K562 (cell line): ENCODE measurements at places on chromosomes 7 and 10. TPM values are rescaled to one million over a fixed set of nuclear protein-coding genes. Genes with fewer than 3 reads are reported as not detected.

Gene TRDMT1
- total RNA-seq: 9.1 and 10.2 TPM in 2 replicates

DNA sequence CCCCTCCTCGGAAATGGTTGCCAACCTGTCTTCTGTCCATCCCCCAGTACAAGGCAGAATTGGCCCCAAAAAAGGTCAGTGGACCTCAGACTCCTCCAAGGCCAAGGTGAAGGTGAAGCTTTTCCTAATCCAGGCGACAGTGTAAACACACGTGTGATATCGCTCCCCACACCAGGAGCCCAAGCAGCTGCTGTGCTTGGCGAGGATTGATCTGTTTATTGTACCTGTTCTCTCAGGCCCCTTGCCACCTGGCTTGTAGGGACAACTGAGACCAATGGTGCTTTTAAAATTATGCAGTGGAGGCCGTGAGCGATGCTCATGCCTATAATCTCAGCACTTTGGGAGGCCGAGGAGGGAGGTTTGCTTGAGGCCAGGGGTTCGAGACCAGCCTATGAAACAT lies 66.1 kb upstream of the GTF2IRD1 start:
- no peak for DNase-seq

GRCh38 chr10:110684800-110685446 lies 40.8 kb downstream of the RBM20 start:
- DNase-seq: no peak

DNA sequence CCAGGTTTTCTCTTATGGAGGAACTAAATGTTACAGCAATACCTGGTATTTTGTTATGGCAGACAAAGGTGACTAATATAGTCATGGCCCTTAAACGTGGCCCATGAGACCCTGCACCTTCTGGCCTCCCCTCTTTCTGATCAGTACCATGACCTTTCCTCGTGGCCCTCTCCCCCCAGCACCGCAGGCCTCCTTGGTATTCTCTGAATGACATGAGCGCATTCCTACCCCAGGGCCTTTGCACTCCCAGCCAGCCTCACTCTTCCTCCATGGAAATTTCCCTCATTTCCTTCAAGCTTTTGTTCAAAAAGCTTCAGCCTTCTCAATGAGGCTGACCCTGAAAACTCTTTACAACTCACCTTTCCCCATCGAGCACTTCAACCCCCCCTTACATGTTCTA lies 46.5 kb upstream of the EMX2 start:
- no peak for DNase-seq

DNA sequence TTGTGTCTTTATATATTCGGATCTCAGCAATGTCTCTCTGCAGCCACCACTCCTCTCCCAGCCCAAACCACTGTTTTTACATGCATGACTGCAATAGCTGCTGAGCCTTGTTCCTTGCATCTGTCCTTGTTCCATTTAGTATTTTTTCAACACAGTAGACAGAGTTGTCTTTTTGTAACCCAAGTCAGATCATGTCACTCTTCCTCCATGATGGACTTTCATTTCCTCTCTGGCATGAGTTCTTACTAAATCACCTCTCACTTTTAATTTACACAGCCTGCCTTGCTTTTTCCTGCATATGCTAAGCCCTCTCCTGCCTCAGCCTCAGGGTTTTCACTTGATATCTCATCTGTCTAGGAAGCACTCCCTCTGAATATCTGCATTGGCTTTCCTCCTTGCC lies 353.2 kb downstream of the HGF start:
- no peak for DNase-seq

GRCh38 chr7:109951565-109951928 lies 1139.4 kb upstream of the LRRN3 start:
- no peak for DNase-seq

GRCh38 chr10:129956876-129957673 lies 7.0 kb downstream of the EBF3 start:
- no peak for DNase-seq

GRCh38 chr7:68125168-68125567 lies 1128.5 kb downstream of the TYW1 start:
- DNase-seq: no peak

DNA sequence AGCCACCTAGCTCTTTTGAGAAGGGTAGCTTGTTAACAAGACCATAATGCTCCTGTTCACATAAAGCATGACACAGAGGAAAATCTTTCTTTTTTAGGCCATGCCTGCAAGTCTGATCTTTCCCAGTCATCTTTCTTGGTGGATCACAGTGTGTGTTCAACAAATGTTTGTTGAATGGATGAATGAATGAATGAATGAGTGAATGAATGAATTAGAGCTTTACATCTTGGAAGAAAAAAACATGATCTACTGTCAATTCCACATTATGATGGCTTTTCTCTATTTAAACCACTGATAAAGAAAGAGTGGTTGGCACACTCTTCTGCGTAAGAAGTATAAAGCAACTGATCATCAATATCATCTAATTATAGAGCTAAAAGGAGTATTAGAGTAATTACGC lies 148.7 kb downstream of the CCDC71L start:
- no peak for DNase-seq

DNA sequence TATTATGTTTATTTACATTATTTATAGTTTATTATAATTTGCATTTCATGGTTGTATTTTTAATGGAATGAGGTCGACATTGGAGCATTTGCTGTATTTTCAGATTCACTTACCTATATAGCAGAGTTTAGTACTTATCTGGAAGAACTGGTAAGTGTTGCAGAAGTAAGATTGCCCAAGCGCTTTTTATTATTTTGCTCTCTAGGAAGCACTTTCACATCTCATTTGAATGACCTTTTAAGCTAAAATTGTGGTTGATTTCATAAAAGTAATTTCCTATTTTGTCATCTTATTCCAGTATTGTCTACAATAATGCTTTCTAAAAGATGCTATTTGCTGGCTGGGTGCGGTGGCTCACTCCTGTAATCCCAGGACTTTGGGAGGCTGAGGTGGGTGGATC lies 28.6 kb downstream of the SEC61A2 start:
- DNase-seq: no peak

DNA sequence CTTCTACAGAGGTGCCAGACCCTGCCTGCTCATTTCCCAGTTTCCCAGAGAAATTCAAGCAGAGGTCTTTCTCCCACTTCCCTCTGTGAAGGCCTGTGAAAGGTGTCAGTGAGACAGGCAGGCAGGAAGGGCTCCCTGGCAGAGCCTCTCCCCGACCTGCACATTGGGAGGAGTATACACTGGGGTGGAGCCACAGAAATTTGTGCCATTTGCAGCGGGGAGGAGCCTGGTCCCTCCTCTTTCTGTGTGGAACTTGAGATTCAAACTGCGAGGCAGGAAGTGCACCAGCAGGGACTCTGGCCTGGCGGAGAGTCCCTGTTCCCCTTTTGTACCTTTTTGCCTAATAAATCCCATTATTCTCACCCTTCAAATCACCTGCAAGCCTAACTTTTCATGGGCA lies 54.6 kb upstream of the OPN4 start:
- no peak for DNase-seq

Gene CALCR
- 0.09 and 0.16 TPM in 2 replicates for total RNA-seq

Gene FAM131B
- 0.04 TPM in 2 replicates for total RNA-seq

DNA sequence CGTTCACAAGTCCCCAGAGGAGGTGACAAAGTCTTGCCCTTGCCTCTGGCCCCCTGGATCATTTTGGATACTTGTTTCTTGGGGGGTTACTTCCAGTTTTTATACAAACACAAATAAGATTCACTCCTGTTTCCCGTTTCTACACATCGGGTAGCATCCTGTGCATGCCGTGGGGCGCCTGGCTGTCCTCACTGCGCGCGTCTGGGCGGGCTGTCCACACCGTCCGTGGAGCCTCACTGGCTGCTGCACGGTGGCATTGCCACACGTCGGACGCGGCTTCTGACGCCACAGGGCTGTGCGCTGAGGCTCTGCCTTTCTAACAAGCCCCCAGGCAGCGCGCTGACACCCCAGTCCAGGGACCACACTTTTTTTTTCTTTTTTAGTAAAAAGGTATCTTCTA lies 18.4 kb downstream of the BNIP3 start:
- no peak for DNase-seq

Gene CRTAC1
- 0.09 TPM in 1 of 2 replicates, not detected in the other for total RNA-seq

DNA sequence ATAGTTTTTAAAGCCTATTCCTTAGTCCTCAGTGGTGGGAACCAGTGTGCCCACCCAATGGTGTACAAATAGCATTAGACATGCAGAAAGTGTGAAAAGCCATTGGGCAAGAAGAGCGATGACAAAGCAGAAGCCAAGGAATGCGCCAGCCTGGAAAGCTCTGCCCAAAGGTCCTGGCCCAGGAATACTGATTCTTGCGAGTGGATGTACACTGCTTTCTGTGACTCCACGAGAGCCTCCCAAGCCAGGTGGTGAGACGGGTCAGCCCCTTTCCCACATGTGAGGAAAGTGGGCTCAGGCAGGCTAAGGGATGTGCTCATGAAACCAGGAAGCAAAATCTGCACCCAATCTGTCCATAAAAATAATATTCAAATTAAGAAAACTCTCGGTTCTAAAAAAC lies 106.6 kb downstream of the ADCY1 start:
- DNase-seq: no peak

DNA sequence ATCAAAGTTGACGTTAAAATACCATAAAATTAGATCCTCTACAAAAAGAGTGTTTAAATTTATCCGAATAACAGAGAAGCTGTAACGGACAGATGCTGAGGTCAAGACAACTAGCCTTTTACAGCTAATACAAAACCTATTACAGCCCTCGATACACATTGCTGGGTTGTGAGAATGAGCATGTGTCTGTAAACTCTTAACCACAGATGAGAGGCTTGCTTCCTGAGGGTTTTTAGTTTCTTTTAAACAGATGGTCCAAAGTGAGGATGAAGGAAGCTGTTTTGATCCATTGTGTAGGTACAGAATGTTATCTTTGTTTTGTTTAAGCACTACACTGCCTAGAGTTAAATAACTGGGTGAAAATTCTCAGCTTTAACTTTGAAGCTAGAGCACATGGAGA lies 578.2 kb downstream of the PARD3 start:
- no peak for DNase-seq

DNA sequence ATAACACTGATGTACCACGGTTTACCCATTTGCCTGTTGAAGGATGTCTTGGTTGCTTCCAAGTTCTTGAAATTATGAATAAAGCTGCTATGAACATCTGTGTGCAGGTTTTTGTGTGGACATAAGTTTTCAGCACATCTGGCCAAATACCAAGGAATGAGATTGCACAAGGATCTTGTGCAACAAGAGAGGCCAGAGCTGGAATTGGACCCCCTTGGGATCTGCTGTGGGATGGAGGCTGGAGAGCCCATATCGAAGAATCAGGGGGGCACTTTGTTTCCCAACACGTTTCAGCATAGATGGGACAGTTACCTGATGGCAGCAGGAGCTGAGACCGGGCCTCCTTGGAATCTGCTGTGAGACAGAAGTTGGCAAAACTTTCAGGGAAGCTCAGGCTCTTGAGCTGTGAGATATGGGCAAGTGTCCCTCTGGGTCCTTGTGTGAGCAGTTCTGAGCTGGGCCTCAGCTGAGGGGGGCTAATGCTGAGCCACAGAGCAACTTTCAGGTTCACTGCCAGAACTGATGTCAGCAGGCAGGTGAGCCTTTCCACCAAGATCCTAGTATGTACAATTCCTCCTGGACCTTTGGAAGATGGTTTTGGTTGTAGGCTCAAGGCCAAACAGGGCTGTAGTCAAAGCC lies 115.2 kb upstream of the RAB18 start:
- no peak for DNase-seq

DNA sequence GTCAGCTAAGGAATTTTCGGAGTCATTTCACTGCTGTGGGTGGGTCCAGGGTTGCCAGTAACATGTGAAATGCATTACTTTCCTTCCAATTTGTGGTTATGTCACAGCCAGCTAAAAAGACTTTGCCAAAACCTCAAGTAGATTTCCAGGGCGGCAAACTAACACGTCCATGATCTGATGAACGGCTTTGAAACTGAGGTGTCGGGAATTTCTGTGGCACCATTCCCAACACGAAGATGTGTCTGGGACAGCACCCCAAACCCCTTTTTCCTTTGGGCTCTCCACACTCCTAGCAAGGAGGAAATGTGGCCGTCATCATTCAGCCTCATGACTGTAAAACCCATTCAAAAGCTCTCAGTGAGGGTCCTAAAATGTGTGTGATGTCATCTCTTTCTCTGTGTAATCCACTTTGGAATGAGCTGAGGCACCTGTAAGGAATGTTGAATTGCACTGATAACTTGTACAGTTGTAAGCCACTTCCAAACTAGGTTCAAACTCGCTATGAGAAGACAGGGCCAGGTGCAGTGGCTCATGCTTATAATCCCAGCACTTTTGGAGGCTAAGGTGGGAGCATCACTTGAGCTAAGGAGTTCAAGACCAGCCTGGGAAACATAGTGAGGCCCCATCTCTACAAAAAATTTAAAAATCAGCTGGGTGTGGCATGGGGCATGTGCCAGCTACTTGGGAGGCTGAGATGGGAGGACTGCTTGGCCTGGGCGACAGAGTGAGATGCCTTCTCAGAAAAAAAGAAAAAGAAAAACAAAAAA lies 146.1 kb upstream of the FRMD4A start:
- no peak for DNase-seq

DNA sequence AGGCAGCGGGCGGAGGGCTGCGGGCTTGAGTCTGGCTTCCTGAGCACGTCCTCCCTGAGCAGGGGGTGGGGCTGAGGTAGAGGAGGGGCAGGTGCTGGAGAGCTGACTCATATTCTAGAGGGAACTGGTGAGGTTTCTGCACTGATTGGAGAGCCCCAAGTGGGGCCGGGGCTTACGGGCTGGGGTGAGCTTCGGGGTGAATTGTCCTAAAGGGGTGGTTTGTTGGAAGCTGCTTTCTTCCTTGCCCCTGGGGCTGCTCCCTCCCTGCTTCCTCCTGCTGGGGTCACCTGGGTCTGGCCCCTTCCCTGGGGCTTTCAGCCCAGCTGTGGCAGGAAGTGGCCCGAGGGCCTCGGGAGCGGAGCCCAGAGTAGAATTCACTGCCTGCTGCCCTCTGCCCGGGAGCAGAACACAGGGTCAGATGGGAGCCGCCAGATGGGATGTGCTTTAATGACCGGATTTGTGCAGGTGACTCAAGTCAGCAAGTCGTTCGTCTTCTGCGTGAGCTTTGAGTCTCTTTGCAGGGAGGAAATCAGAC lies 48.6 kb downstream of the FAM20C start:
- no peak for DNase-seq

Gene TMEM236
- 0.04 TPM in 2 replicates for total RNA-seq

Gene FAM25A
- not detected in 2 replicates for total RNA-seq

Gene CLRN3
- not detected in 2 replicates for total RNA-seq

DNA sequence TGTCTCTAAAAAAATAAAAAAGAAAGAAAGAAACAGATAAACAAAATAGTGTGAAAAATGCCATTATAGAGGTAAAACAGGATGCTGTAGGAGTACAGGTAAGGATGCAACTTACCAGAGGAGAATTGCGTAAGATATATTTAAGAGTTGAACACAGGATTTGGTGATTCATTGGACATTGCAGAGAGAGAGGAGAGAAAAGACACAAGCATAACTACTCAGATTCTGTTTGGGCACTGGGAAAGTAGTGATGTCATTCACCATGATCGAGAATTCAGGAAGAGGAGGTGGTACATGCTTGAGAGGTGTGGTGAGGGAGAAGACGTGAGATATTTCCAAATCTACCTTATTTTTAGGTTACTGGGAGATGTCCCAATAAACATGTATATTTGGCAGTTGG lies 97.6 kb downstream of the AASS start:
- no peak for DNase-seq

GRCh38 chr7:24545215-24545614 lies 28.0 kb upstream of the PALS2 start:
- DNase-seq: no peak
